SK-MEL-5 (cell line): ENCODE measurements at places on chromosomes 11 and 22.
A peak's percentile ranks its signal among the peaks of the same experiment; 100 is the strongest.

GRCh38 chr11:47724041-47724729 is 9.0 kb upstream of the AGBL2 start:
- DNase-seq: no peak

DNA sequence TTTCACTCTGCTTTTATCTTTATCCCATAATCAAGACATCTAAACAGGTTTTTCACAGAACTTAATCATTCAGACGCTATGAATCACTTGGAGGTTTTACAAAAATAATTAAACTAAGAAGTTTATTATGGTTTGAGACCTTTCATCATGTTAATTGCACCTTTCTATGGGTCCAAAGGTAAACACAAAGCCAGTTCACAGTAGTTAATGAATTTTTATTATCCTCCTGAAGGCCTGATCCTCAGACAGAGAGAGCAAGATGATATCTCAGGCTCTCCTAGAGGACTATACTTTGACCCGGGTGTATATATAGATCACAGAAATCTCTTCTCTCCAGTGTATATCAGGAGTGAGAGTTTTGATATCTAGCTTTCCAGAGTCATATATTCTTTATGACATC is 1044.3 kb upstream of the RAG2 start:
- no peak for DNase-seq

DNA sequence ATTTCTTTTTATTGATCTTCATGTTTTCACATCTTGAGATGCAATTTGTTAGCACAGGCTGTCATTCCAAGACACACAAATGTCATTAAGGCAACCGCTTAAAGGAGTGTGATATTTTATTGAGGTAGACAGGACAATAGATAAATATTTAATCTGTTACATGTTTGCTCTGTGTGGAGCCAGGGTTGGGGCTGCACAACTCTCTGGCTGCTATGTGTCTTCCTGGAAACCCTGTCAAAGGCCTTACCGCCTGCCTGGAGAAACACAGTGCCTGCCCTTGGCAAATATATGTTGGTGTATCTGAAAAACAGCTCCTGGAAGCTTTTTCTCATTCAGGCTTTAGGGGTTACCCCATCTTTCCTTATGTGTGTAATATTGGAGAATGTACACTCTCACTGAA is 139.7 kb upstream of the TEAD1 start:
- DNase-seq: no peak

GRCh38 chr11:125412177-125412496 is 83.9 kb downstream of the FEZ1 start:
- no peak for DNase-seq

DNA sequence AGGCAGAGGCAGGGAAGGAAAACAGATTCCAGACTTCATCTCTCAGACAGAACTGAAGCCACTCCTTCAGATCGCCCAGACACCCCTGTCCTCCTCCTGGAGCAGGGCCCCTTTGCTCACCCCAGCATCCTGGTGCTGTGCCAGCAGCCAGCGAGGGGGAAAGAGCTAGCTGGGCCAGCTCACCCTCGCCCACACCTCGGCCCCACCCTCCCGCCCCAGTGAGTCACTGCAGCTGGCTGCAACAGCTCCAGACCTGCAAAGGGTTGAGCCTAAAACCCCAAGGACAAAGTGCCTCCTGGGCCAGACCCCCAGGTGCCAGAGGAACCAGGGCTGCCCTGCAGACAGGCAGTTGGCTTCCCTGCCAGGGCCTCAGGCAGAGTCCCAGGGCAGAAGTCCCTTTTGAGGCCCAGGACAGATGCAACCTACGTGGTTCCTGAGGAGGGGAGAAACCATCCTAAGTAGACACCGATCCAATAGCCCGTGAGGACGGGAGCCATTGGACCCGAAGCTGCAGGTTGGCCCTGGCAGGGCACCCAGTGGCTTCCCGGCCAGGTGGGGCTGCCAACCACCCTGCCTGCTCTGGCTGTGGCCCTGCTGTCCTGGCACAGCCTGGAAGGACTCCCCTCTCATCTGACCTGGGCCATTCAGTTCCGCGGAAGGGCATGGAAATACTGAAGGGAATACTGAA is 7.2 kb downstream of the AHNAK start:
- no peak for DNase-seq

GRCh38 chr11:117872420-117872961 is 4.0 kb downstream of the FXYD6 start:
- DNase-seq: no peak

GRCh38 chr22:42856179-42856864 is 751 bp downstream of the ARFGAP3 start:
- DNase-seq: peak; percentile 23

DNA sequence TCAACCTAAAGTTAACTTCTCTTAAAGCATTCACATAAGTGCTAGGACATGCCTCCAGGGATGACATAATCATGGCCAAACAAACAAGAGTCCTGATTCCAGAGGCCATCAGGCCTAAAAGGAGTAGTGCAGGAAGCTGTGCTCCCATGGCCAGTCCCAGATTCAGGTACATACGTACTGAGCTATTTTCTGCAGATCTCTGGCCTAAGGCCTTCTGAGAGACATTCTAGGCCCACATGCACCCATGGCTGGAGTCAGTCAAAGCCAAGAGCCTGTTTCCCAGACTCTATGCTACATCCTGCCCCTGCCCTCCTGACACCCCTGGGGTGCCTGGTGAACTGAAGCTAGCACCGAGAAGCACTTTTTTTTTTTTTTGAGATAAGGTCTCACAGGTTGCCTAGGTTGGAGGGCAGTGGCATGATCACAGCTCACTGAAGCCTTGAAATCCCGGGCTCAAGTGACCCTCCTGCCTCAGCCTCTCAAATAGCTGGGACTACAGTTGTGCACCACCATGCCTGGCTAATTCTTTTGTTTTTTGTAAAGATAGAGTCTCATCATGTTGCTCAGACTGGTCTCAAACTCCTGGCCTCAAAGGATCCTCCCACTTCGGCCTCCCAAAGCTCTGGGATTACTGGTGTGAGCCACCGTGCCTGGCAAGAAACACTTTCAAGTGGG is 553 bp downstream of the CD3D start:
- DNase-seq: no peak

DNA sequence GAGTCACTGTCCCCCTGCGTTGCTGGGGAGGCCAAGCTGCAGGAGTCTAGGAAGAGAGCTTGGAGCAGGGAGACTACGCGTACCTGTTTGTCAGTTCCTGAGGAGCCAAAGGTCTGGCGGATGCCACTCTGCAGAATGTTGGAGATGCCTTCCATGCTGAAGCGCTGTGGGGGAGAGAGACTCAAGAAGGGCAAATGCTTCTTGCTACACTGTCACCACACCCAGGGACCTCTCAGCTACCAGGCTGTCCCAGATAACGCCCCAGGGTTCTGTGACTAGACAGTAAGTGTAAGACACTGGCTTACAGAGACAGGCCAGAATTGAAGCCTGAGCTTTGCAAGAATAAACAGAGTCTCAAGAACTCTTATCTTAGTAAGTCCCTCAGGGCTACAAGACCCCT is 42.0 kb downstream of the FEZ1 start:
- DNase-seq: no peak

- no peak for DNase-seq
Measured at GRCh38 chr22:48647606-48648515, 1179.8 kb downstream of the BRD1 start.

GRCh38 chr22:49861642-49862495 is 8.2 kb downstream of the ZBED4 start:
- DNase-seq: no peak

- DNase-seq: no peak
Measured at GRCh38 chr22:25406510-25407210, 157.8 kb upstream of the GRK3 start.

DNA sequence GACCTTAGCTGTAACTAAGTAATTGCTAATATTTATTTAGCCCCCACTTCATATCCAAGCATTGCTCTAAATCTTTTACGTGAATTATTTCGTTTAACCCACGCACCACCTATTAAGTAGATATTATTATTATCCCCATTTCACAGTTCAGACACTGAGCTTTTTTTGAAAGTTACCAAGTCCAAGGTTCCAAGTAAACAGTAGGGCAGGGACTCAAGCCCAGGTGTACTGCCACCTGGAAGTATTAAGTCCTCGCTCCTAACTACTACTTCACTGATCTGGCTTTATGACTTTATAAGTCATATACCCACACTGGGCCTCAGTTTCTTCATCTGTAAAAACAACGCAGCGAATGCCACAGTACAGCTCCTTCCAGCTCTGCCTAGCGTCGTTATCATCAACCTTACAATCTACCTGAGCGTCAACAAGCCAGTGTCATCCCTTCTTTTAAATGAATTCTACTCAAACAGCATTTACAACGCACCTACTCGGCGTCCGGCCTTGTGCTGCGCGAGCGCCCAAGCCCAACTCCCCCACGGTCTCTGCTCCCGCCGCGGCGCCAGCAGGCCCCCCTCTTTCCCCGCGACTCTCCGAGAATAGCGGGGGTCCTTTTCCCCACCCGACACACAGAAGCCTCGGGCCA is 624 bp downstream of the TMEM41B start:
- DNase-seq: no peak

- DNase-seq: no peak
Measured at GRCh38 chr11:1138097-1138496, 19.7 kb upstream of the MUC5AC start.

- no peak for DNase-seq
Measured at GRCh38 chr22:40009292-40009774, 14.6 kb downstream of the FAM83F start.

- DNase-seq: peak; percentile 72
Measured at GRCh38 chr11:128497061-128497775, 90.1 kb downstream of the ETS1 start.

DNA sequence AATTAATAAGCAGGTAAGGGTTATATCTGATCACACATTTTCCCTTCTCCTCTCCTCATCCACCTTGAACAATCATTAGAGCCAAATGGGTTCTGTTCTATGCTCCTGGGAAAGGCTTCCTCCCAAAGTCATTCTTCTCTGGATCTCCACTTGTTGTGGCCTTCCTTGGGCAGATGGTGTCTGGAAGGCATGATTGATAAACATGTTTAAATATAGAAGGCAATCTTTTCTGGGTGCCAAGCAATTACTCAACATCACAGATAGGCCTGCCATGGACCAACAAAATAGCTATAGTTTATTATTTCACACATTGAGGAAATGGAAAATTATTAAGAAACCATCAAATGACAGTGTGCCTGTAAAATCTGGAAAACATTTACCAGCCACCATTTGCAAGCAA is 73.5 kb downstream of the KCNA4 start:
- no peak for DNase-seq

DNA sequence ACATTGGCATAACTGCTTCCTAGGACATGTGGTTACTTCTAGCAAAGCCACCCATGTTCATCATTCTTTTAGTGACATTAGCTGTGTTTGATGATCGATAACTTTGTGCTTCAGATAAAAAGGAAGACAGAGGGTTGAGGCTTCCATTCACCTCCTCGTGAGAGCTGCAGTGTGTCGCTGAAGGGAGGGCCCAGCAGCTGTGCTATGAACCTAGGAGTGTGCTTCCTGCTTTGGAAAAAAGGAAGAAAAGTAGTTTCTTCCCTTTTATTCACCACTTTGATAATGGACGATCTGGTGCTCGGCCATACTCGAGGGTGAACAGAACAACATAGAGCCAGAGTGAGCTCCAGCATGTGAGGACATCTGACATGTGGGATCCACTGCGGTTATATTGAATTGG is 6.1 kb upstream of the RFPL2 start:
- DNase-seq: no peak

GRCh38 chr11:8477151-8477550 is 116.9 kb downstream of the STK33 start:
- no peak for DNase-seq

DNA sequence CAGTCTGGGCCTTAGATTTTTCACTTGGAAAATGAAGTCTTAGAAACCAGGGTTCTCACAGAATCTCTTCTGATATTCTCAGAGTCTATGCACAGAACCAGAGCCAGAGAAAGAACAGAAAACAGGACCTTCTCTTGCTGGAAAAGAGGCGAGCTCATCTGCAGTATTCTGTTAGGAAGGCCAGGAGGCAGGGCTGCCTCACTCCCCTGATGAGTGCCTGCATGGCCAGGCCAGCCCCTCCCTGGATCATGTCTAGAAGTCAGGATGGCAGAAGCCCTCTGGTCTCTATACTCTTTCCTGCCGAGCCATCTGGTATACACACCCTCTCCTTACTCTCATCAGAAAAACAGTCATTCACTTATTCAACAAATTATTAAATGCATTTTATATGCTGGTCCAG is 723 bp downstream of the OR51M1 start:
- DNase-seq: no peak

DNA sequence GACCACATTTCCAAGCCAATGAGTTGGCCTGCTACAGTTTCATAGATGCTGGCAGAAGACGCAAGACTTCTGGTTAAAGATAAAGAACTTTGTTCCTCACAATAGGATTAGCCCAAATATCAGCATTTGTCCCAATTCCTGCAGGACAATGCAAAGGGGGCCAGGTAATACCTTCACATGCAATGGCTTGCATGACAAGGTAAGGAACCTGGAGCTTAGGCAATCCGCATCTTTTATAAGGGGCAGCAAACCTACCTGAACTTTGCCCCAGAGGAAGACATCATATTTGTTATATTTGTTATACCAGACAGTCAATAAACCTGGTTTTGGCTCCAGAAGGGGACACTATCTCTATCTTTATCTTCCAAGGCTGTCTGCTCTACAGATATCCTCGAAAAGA is 5.3 kb downstream of the P2RY6 start:
- no peak for DNase-seq

- DNase-seq: no peak
Measured at GRCh38 chr11:73401217-73401923, 25.2 kb downstream of the RELT start.

- no peak for DNase-seq
Measured at GRCh38 chr22:31243339-31244045, 31.4 kb downstream of the LIMK2 start.

- no peak for DNase-seq
Measured at GRCh38 chr11:19099093-19099492, 17.9 kb upstream of the ZDHHC13 start.

- DNase-seq: no peak
Measured at GRCh38 chr11:129270446-129270845, 78.3 kb upstream of the ARHGAP32 start.

DNA sequence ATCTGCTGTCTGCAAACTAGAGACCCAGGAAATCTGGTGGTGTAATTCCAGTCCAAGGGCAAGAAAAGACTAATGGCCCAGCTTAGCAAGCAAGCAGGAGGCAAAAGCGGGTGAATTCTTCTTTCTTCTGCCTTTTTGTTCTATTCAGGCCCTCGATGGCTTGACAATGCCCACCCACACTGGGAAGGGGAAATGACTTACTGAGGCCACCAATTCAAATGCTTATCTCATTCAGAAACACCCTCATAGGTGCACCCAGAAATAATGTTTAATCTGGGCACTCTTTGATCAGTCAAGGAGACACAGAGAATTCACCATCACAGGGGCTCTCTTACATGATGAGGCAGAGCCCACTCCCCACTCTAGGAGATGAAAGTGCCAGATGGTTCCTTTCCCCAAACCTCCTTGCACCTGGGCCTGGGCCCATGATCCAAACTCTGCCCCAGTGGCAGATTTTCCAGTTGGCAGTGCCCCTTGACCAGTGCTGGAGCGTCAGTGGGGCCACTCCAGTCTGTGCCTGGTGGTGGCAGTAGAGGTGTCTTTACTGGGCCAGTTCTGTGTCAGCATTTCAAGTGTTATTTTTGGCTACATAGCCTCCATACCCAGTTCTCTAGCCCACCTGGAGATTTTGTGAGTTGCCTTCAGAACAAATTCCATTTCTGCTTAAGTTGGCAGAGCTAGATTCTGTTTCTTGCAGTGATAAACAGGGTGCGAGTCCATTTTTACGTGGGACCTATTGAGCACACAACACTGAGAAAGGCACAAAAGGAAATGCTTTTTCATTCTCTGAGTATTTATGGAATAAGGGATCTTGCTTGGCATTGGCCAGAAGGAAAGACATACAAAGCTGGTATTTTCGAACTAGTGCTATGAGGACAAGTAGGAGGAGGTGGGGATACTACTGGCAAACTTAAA is 7.5 kb downstream of the ELMOD1 start:
- DNase-seq: peak; percentile 57

GRCh38 chr11:23257556-23257955 is 397.3 kb upstream of the CCDC179 start:
- no peak for DNase-seq
